Stimulated activated CD8-positive, alpha-beta memory T cell treated with anti-CD3 and anti-CD28 coated beads, Interleukin-4, amount 100 ng/mL, for 1 hour (primary cell): ENCODE measurements at places on chromosomes 12 and 14.

- DNase-seq = no peak
These were observed 66.9 kb downstream of the ANKS1B start for GRCh38 chr12:99917711-99918402.

DNA sequence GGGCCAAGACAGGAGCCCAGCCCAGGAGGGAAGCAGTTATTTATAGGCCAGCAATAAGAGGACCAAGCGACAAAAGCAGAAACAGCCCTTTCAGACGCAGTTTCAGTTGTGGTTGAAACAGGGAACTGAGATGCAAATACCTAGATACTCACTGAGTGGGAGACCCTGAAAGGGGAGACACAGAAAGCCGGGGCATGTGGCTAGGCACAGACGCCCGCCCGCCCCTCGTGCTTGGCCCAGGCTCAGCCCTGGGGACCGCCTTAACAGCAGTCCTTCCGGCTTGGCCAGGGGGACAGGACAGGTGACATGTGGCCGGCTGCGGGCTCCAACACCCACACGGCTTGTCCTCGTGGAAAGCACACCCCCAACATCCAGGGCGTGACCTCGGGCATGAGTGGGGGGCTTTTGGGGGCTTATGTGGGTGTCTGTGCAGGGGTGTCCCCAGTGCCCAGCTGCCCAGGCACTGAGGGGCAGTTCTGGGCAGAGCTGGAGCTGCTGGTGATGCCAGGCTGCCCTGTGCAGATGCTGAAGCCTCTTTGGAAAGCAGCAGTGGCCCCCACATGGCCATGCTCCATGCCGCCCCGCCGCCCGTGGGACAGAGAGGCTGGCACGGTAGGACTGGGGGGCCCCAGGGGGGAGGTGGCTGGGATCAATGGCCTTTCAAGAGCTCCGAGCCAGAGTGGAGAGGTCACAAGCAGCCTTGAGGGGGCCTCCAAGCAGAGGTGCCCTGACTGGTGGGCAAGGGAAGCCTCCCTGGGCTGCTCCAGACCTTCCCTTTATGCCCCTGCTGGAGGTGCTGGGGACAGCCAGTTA is 2.1 kb downstream of the PLD4 start:
- DNase-seq = no peak

DNA sequence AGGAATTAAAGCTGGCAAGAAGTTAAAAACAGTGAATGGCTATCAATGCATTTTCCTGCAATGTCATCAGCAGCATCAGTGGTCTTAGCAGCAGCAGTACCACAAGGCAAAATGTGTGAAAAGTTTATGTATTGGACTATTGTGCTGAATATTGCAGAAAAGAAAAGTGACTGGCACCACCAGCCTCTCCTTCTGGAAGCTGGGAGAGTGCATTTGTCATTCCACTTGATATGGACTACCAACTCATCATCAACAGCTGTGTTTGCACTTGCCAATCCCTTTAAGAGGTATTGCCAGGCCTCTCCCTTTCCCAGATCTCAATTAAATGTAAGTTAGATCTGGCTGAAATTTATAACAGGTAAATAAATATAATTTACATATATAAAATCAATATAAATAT is 151.0 kb upstream of the GZMB start:
- DNase-seq = no peak

DNA sequence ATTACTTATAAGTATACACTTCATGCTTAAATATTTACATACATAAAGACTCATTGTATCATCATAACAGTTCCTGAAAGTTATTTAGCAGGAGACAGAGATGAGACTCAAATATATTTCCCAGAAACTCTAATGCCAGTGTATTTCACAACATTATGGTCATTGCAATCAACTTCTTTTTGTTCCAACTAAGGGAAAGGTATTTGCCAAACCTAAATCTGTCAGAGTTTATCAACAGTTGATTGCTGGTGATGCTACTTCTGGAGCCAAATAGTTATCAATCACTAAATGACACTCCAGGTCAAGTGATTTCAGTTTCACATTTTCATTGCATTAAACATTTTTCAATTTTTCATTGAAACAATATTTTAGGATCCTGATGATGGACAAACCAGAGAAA is 72.1 kb upstream of the AVPR1A start:
- no peak for DNase-seq

DNA sequence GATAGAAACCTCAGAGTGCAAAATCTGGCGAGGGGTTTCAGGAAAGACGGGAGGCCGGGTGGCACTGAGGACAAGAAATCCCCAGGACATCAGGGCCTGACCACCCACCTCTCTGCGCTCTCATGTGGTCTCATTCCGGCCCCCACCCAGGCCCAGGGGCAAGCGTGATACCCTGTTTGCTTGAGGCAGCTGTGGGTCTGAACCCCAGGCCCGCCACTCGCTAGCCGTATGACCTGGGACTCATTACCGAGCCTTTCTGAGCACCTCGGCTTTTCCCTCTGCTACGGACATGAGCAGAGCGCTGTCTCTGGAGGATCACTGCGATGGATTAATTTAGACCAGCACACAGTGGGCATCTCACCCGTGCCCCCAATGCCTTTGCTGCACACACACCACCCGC is 25.5 kb upstream of the BCDIN3D start:
- no peak for DNase-seq

- DNase-seq = no peak
These were observed 257.4 kb upstream of the TMTC1 start for GRCh38 chr12:30041096-30041495.

DNA sequence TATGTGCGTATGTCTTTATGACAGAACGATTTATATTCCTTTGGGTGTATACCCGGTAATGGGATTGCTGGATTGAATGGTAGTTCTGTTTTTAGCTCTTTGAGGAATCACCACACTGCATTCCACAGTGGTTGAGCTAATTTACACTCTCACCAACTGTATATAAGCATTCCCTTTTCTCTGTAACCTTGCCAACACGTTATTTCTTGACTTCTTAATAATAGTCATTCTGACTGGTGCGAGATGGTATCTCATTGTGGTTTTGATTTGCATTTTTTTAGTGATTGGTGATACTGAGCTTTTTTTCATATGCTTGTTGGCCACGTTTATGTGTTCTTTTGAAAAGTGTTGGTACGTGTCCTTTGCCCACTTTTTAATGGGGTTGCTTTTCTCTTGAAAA is 49.7 kb downstream of the FRS2 start:
- DNase-seq = no peak

GRCh38 chr12:24718617-24719016 is 230.3 kb downstream of the BCAT1 start:
- DNase-seq = no peak

DNA sequence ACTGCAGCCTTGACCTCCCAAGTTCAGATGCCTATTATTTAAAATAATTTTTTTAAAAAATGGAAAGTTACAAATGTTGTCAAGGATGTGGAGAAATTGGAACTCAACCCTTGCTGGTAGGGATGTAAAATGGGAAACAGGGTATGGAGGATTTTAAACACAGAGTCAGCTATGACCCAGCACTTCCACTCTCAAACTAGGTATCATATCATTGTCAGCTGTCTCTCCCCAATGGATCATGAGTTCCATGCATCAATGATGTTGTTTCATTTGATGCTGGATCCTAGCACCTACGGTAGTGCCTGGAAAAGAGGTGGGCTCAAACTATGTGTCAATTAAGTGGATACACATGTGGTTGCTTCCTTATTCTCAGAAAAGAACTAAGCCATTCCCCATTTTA is 150.9 kb downstream of the RIMBP2 start:
- DNase-seq = no peak

- DNase-seq = no peak
These were observed 8.2 kb upstream of the FOXG1 start for GRCh38 chr14:28758253-28758884.

GRCh38 chr12:28776220-28776619 is 372.9 kb upstream of the FAR2 start:
- DNase-seq = no peak

- no peak for DNase-seq
These were observed 181.1 kb downstream of the ESR2 start for GRCh38 chr14:64112867-64113678.

- DNase-seq = no peak
These were observed 196.2 kb downstream of the ZFP36L1 start for GRCh38 chr14:68596701-68597100.

GRCh38 chr12:113788020-113788856 is 177.9 kb downstream of the RBM19 start:
- no peak for DNase-seq

DNA sequence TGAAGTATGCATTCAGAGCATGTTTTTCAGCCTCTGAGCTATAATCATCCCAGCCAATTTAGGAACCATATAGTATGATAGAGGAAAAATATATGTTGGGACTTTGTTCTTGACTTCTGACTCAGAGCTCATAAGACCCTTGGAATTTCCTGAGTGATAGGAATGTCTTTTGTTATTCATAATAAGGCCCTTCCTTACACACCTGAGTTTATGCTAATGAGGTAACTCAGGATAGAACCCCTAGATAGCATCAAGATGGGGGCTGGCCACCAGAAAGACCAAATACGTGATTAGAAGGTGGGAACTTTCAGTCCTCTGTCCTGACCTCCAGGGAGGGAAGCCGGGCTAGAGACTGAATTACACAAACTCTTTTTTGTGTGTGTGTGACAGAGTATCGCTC is 32.4 kb upstream of the PLEK2 start:
- DNase-seq = no peak

- DNase-seq = no peak
These were observed 327.0 kb downstream of the BCL11B start for GRCh38 chr14:98944989-98945388.

GRCh38 chr14:93748208-93749075 is 39.8 kb downstream of the PRIMA1 start:
- no peak for DNase-seq

- DNase-seq = peak; percentile 37
These were observed 25.0 kb upstream of the CIT start for GRCh38 chr12:119902084-119902509.

DNA sequence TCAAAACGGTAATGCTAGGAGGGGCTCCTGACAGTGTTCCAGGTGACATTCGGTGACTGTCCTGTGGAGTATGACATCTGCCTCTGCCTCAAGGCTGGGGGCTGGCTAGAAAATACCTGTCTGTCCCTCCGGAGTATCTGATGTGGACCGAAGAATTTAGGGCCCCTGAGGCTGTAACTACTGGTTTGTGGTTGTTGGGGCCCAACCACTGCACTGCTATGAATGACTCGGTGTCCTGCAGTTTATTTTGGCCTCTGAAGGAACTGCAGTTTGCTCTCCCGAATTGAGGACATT is 198.9 kb upstream of the CAND1 start:
- DNase-seq = no peak

- DNase-seq = no peak
These were observed 35.7 kb upstream of the EML1 start for GRCh38 chr14:99757331-99758070.

- DNase-seq = no peak
These were observed 43.5 kb downstream of the CCDC177 start for GRCh38 chr14:69531135-69531534.

- no peak for DNase-seq
These were observed 27.6 kb downstream of the BICD1 start for GRCh38 chr12:32134101-32134888.

DNA sequence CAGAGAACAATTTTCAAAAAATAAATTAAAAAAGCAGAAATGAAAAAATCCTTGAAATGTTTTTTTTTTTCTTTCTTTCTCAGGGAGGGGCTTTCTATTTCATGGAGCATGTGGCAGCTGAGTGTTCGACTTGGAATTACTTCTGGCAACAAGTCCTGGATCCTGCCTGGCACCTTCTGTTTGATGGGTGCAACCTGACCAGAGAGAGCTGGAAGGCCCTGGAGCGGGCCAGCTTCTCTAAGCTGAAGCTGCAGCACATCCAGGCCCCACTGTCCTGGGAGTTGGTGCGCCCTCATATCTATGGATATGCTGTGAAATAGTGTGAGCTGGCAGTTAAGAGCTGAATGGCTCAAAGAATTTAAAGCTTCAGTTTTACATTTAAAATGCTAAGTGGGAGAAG is 22.5 kb upstream of the HIGD1C start:
- DNase-seq = no peak

GRCh38 chr12:130742112-130742511 is 26.0 kb upstream of the RIMBP2 start:
- DNase-seq = no peak

DNA sequence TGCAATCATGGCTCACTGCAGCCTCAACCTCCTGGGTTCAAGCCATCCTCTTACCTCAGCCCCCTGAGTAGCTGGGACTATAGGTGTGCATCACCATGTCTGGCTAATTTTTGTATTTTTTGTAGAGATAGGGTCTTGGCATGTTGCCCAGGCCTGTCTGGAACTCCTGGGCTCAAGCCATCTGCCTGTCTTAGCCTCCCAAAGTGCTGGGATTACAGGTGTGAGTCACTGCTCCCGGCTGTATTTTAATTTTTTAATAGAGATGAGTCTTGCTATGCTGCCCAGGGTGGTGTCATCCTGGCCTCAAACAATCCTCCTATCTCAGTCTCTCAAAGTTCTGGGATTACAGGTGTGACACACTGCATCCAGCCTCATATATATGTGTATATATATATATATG is 31.7 kb upstream of the GPRC5A start:
- no peak for DNase-seq

GRCh38 chr12:64044191-64044590 is 177.9 kb downstream of the KICS2 start:
- DNase-seq = no peak

DNA sequence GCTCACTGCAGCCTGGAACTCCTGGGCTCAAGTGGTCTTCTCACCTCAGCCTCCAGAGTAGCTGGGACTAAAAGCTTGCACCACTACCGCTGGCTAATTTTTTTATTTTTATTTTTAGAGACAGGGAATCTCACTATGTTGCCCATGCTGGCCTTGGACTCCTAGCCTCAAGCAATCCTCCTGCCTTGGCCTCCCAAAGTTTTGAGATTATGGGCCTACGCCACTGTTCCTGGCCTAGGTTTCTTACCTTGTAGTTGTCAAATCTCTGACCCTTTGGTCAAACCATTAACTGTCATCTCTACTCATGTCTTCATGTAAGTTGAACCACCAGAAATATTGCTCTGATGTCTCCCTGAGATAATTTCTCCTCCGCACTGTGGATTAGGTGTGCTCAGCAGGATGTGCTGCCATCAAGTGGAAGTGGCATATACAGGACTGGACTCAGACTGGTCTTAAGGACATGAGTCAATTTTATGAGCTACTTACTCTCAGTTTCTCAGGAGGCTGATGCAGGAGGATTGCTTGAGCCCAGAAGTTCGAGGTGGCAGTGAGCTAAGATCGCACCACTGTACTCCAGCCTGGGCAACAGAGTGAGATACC is 28.5 kb downstream of the ACTR6 start:
- no peak for DNase-seq

- DNase-seq = peak; percentile 50
These were observed 6.3 kb upstream of the LTBP2 start for GRCh38 chr14:74618078-74618952.

DNA sequence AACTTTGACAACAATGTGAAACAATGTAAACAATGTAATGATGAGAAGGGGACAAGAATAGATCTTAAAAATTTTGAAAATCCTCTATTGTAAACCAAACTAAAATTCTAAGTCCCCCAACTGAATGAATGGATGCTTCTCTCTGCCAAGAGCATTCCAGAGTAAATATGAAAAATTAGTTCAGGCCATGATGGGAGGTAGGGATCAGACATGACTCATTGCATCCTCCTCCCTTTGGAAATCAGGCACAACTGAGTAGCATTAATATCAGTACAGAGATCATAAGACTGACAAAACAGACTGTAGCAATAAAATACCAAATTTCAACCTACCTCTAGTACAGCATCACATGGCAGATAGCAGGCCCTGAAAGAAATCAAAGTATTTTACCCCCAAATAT is 559.9 kb downstream of the C12orf50 start:
- DNase-seq = no peak

GRCh38 chr12:124564971-124565491 is 2.4 kb downstream of the NCOR2 start:
- DNase-seq = no peak

GRCh38 chr14:101337053-101337452 is 224.2 kb upstream of the DIO3 start:
- DNase-seq = no peak
